ENCODE measurements at places on chromosomes 11 and 22.

- DNase-seq, result no peak
Observed at GRCh38 chr11:29685361-29685760, 331.5 kb downstream of the KCNA4 start.

- DNase-seq, result peak; percentile 70
Observed at GRCh38 chr11:117095284-117096161, 2.7 kb downstream of the SIK3 start.

GRCh38 chr11:123885570-123885969 lies at the start of gene TMEM225:
TSS of gene TMEM225 (minus strand) at chr11:123885670. CDS start at chr11:123885425, 245 bp downstream.
- no peak for DNase-seq

DNA sequence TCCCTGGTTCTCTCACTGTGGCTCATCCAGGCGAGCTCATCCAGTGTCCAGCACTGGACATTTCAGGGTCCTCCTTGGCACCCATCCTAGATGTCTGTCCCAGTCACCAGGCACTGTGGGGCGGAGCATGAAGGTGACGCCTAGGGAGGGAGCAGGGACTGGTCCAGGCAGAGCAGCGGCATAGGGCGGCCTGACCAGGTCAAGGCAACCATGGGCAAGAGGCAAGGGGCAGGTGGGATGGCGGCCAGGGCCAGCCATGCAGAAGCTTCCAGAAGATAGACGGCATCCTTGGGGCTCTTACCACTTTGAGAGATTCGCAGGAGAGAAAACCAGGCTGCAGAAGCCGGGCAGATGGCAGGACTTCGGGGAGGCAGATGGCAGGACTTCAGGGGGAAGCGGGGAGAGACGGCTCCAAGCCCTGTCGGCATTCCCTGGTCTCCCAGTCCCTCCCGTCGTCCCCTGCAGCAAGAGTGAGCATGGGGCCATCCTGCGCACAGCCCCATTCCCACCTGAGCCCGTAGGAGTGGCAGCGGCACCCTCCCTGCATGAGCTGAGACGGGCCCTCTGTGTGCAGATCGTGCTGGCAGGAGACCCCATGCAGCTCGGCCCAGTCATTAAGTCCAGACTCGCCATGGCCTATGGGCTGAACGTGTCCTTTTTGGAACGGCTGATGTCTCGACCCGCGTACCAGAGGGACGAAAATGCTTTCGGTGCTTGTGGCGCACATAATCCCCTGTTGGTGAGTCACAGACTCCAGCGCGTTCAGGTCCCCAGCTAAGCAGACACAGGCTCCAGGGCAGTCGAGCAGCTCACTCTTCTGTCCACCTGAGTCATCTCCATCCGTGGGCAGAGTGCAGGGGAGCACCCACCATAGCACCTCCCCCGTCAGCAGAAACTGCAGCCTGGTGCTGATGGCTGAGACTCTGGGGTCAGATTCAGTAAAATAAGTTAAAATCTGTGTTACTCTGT lies 20.1 kb upstream of the PANX2 start:
- no peak for DNase-seq

- peak; percentile 15 for DNase-seq
Observed at GRCh38 chr11:106904826-106905225, 113.5 kb downstream of the GUCY1A2 start.

DNA sequence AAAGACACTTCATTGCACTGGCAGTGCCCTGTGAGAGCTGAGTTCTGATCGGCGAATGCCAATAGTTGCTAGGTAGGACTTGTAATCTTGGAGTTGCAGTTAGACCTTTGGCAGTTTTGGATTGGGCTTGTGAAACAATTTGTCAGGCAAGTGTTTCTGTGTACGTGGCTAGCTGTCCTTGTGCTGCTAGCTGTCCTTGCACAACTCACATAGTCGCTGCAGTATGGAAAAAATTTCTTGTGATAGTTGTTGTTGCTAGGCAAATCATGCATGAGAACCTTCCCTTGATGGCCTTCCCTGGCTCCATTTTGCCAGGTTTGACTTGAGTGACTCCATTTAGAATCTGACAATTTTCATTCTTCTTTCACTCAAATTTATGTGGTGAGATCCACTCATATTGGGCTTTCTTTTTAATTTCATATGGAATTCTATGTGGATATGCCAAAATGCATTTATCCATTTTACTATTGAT lies 140.7 kb downstream of the APIP start:
- no peak for DNase-seq

DNA sequence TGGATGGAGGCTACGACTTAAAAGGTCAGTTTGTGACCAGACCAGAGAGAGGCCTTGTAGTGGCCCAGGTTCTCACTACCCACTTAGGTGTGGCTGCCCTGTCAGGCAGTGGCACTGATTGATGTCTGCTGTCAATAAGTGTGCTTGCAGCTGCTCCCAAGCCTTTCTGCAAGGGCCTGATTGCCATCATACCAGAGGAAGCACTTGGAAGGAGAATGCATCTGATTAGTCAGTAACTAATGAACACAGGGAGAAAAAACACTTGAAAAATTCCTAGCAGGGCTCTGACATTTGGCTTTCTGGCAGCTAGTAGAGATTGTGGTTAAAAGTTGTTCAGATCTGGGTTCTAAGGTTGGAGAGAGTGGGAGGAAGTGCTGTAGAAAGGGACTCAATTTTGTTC lies 107.5 kb downstream of the NAV2 start:
- peak; percentile 46 for DNase-seq

DNA sequence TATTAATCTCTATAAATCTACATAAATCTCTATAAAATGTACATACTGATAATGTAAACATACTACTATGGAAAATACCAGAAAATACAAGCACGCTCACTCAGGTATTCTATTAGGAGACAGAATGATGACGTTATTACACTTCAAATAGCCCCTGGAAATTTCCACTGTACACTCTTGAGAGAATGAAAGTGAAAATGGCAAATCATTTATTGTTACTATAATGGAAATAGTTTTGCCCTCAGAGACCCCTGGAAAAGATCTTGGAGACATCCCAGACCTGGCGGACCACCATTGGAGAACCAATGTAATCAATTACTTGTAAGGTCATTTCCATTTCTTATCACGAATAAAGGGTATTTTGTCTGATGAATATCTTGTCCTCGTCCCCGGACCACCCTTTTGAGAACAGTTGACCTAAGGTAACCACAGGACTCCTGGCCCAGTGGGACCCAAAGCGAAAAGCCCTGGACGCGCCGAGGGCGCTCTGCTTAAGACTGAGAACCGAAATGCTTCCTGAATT lies 509 bp upstream of the PRRG4 start:
- DNase-seq, result no peak

GRCh38 chr11:119316729-119317591 lies at the start of gene MCAM:
TSS of gene MCAM (minus strand) at chr11:119317130. CDS start at chr11:119317101, 29 bp downstream.
- no peak for DNase-seq
